Smooth muscle cell of the umbilical artery (primary cell): ENCODE measurements at places on chromosomes 6 and 20. TPM values are rescaled to one million over a fixed set of nuclear protein-coding genes. Genes with fewer than 3 reads are reported as not detected.

The EYA4 gene
- under 0.01 TPM in 1 of 2 replicates, not detected in the other for total RNA-seq

The C6orf118 gene
- not detected in 2 replicates for total RNA-seq

The OR2B6 gene
- total RNA-seq: not detected in 2 replicates

The SAMD3 gene
- 24.1 and 36.4 TPM in 2 replicates for total RNA-seq

The BTNL2 gene
- not detected in 2 replicates for total RNA-seq

The CD109 gene
- 22.0 and 58.7 TPM in 2 replicates for total RNA-seq

The PEX6 gene
- 38.0 and 65.6 TPM in 2 replicates for total RNA-seq

The RIMS1 gene
- 0.89 and 3.6 TPM in 2 replicates for total RNA-seq

The RUNX2 gene
- total RNA-seq: 5.0 and 8.3 TPM in 2 replicates

The ASIP gene
- not detected in 2 replicates for total RNA-seq

The PRPH2 gene
- total RNA-seq: 4.2 and 4.9 TPM in 2 replicates

The DDR1 gene
- 30.9 and 56.6 TPM in 2 replicates for total RNA-seq

The GFOD1 gene
- total RNA-seq: 13.7 and 16.9 TPM in 2 replicates

The LRFN2 gene
- total RNA-seq: not detected in 2 replicates
